NCI-H1694 treated with DMSO at 0.1 percent for 48 hours (cell line): ENCODE measurements at places on chromosomes 5 and 9.

- no peak for DNase-seq
These were observed 14.3 kb downstream of the HMGCR start for GRCh38 chr5:75351139-75351926.

DNA sequence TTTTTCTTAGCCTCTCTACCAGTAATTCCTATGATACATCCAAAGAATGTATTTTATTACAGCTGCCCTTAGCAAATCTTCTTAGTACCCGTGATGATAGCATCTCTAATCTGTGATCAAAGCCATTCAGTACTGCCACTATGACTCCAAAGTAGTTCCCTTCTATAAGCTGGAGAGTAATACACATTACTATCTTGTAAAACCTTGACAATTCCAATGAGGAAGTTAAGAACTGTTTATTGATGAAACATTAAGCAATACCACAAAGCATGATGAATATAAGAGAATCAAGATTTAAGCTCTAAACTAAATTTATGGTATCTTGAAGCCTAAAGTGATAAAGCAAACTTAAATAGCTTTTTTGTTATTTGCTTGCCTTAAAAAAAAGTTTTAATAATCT lies 86.1 kb downstream of the SMIM23 start:
- DNase-seq, result no peak

- DNase-seq, result no peak
These were observed 132.2 kb upstream of the HMHB1 start for GRCh38 chr5:143679777-143680176.

DNA sequence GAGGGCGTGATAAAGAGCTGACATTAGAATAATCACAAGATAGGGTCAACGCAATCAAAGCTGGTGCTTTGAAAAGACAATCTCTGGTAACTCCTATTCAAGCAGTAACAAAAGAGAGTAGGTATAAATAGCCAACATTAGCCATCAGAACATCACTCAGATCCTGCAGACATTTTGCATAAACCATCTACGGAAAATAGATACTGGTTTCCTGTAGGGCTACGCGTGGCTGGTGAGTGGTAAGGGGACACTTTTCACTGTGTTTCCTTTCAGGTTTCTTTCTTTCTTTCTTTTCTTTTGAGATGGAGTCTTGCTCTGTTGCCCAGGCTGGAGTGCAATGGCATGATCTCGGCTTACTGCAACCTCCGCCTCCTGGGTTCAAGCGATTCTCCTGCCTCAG lies 22.3 kb downstream of the TTF1 start:
- no peak for DNase-seq

DNA sequence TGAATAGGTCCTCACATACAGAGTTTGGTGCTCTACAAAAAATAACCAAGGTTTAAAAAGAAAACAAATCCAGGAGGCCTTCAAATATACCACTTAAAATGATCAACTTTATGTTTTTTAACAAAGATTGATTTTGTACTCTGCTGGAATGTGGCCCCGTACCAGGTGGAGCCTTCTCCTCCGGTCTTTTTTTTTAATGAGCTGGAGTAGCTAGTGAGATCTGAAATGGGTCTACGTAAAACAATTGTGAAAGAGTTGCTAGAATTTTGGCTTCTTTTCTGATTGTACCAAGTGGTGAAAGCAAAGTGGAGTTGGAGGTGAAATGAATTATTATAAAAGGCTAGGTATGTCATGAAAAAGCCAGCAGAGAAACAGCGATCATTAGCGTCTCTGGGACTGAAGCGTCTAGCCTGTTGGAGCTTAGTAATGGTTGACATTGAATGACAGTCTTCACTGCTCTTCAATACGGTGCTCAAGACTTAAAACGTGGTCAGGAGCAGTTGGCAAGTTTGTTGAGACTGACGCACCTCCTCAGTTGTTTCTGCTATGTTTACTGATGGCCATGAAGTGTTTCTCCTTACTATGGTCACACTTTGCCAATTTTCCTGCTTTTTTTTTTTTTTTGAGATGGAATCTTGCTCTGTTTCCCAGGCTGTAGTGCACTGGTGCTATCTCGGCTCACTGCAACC lies 84.4 kb downstream of the DAPK1 start:
- DNase-seq, result no peak

GRCh38 chr9:36166168-36166927 lies 2.8 kb upstream of the CCIN start:
- DNase-seq, result peak; percentile 56

GRCh38 chr9:93620041-93620506 lies 43.7 kb downstream of the PHF2 start:
- no peak for DNase-seq

DNA sequence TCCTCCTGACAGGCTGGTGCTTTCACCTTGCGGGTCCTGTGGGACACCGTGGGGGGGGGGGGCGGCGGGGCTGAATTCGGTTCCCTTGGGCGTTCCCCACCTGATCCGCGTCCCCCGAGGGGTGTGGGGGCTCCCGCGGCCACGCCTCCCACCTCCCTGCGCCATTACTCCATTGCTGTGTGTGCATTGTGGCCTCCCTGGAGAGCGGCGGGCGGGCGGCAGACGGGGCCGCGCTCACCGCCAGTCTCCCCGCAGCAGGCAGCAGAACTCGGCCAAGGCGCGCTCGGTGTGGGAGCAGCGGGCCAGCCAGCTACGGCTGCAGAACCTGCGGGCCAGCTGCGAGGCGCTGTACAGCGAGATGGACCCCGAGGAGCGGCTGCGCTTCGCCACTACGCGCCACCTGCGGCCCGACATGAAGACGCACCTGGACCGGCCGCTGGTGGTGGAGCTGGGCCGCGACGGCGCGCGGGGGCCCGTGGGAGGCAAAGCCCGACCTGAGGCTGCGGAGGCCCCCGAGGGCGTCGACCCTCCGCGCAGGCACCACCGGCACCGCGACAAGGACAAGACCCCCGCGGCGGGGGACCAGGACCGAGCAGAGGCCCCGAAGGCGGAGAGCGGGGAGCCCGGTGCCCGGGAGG lies 145.3 kb downstream of the CACNA1B start:
- DNase-seq, result no peak

- DNase-seq, result no peak
These were observed 89.3 kb upstream of the ADAMTS16 start for GRCh38 chr5:5050801-5051200.

DNA sequence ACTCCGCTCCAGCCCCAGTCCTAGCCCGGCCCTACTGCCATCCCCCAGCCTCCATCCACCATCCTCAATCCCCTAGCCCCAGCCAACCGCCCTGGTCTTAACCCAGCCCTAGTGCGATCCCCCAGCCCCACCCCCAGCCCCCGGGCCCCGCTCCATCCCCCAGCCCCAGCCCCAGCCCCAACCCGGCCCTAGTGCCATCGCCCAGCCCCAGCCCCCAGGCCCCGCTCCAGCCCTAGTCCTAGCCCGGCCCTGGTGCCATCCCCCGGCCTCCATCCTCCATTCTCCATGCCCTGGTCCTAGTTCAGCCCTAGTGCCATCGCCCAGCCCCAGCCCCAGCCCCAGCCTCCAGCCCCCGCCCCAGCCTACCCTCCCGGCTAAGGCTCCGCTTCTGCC lies 398 bp downstream of the TOR1A start:
- DNase-seq, result no peak

DNA sequence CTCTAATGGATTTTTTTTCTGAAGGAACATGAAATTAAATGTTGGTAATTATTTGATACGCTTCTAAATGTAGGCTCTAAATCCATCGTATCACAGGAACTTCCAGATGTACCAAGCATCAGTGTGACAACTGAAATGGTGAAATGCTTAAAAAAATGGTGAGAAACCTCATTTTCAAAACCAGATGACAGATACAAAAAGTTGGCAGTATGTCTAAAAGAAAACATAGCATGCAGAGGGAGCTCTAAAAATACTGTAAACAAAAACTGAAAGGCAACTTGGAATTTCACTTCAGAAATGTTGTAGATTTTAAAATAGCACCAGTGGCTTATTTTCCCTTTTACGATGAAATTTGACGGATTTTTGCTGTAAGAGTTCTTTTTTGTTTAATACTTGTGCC lies 1043.6 kb upstream of the WWC1 start:
- no peak for DNase-seq

DNA sequence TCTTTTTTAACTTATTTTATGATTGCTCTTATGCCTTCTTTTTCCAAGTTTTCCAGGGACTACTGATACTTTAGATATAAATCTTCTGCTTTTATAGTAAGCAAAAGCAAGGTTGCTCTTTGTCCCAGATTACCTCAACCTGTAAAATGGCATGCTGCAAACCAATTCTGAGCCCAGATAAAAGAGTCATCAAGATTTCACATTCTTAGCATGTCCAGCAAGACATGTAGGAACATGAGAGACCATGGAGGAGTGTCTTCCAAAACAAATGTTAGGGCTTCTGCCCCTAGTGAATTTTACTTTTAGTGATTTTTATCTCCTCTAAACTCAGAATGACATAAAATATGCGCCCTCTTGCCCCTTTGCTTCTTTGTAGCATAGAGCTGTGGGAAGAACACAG lies 7.0 kb upstream of the CDC20B start:
- DNase-seq, result no peak

GRCh38 chr5:98397081-98397480 lies 376.4 kb upstream of the RGMB start:
- no peak for DNase-seq

GRCh38 chr9:80605129-80605528 lies 1033.4 kb downstream of the TLE4 start:
- DNase-seq, result peak; percentile 22

- DNase-seq, result no peak
These were observed 238.1 kb downstream of the DENND1A start for GRCh38 chr9:123691765-123692303.

DNA sequence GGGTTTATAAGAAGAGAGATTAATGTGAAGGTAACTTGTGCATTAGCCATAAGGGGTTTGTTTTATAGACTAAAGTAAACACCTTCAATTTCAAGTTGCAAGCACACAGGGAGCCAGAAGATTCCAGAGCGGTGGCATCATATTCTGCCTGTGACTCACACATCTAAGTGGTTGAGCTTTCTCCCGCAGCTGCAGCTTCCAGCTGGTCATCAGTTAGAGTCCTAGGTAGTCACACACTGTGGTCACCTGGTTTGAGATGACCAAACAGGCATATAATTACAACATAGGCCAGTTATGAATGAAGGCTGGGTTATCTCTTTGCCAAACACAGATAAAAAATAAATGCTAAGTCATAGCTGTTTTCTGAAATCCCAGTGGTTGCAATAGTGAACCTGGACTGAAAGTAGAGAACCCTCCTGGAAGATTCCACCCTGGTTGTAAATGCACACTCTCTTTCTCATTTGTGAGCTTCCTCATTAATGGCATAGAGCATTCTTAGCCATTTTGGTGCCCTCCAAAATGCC lies 171.3 kb downstream of the GDNF start:
- DNase-seq, result no peak

GRCh38 chr9:132975961-132976360 lies 2.5 kb upstream of the GFI1B start:
- DNase-seq, result no peak

DNA sequence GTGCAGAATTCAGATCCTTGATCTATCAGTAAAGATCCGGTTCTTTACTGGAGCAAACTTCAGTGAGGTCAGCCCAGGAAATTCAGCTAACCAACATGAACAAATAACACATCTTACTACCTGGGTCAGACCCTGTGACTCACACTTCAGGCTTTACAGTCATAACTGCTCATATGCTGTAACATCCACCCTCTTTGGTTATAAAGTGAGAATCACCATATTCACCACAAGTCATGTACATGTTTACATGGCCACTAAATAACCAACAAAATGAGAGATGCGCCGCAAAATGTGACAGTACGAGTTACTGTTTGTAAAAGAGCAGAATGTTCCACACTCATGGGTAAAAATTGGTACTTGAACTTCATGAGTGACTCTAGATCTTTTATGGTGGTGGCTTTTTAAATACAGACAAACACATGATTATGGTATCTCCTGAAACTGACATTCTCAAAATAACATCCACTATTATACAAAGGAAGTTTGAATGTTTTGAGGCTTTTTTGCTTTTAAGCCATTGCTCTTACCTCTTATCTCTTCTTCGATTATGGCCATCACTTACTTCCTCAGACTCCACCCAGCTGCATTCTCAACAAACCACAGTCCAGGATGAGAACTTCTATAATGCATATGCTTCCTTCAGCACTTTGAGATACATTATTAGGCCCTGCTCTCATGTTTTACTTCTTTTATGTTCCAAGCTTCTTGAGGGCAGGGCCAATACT lies 516.6 kb downstream of the RAB3C start:
- DNase-seq, result no peak

- DNase-seq, result no peak
These were observed 31.8 kb upstream of the C7 start for GRCh38 chr5:40877371-40877988.

DNA sequence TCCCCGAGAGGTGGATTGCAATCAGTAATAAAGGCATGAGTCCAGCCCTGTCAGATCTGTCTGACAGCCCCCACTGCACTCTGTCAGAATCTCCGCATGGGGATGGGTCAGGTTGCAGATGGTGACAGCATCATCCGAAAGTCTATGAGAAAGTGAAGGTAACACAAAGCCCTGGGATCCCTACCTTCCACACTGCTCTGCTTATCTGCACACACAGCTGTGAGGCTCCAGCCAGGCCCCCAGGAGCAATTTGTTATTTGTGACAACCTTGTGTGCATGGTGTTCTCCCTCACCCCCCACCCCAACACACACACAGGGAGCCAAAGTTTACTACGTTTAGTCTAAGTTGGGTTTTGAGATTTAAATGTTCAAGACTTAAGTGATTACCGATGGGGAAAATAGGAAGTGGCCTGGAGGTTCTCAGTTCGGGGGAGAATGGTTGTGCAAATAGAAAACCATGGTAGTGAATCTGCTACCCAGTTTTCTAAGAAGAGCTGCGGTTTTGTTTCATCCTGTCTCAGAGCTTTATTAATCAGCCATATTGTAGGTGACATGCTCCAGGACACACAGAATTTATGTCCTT lies 92.7 kb downstream of the SV2C start:
- DNase-seq, result no peak

DNA sequence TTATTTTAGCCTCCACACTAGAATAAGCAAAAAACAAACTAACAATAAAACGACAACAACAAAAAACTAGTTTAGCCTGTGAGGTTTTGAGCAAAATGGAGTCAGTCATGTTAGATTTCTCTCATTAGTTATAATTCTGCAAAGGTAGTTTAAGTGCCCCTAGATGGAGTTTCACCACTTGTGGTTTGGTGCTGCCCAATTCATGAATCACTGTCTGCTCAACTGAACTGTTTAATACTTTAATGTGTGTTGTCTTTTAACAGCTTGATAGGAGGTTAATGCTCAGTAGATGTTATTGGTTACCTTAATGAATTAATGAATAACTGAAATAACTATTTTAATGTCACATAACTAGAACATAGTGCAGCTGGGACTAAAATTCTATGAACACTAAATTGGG lies 3.5 kb upstream of the PLAA start:
- DNase-seq, result no peak

DNA sequence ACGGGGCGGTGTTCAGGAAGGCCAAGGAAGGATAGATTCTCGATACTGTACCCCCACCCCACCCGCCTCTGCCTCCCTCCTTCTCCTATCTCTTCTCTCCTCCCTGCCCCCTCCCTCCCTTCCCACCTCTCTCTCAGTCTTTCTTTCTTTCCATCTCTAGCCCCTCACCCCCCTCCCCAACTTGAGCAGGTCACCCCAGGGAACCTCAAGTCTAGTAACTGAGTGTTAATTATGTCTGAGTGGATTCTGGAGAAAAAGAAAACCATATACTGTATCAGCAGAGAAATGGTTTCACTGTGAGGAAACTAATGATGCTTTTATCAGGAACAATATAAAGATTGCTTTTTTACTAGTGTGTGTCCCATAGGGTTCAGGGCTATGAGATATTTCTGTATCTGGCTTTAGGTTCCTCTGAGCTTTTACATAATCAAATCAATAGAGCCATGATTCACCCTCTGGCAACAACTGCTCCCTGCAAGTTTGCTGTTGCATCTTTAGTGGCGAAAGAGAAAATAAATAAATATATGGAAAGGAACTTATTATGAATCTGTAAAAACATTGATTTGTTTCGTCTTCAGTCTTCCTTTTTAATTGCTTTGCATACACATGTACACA lies 639.7 kb downstream of the CCDC171 start:
- no peak for DNase-seq
